ENCODE measurements at places on chromosomes 6 and 20. TPM values are rescaled to one million over a fixed set of nuclear protein-coding genes. Genes with fewer than 3 reads are reported as not detected.

DNA sequence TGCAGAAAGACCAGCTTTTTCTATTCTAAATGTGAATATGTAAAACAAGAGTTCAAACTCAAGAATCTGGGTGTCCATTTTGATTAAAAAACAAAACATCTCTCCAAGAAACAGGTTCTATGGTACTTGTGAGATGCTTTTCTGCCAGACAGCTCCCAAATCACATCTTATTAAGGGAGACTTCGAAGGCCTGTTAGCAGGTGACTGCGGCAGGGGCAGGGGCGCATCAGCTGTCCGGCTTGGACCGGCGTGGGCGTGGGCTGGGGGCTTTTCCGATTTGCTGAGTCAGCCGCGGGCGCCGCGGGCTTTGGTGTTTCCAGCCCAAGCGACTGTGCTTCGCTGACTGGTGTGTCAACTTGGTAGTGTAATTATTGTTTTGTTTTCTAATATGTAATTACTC, 32.6 kb downstream of the TFAP2A start:
- H3K27ac ChIP-seq = peak overlapping the region; percentile 24
- H3K27me3 ChIP-seq = peaks cover 70% of the 10 kb centered on the region
- peaks cover 14% of the 10 kb centered on the region for H3K36me3 ChIP-seq
- DNase-seq = no peak

DNA sequence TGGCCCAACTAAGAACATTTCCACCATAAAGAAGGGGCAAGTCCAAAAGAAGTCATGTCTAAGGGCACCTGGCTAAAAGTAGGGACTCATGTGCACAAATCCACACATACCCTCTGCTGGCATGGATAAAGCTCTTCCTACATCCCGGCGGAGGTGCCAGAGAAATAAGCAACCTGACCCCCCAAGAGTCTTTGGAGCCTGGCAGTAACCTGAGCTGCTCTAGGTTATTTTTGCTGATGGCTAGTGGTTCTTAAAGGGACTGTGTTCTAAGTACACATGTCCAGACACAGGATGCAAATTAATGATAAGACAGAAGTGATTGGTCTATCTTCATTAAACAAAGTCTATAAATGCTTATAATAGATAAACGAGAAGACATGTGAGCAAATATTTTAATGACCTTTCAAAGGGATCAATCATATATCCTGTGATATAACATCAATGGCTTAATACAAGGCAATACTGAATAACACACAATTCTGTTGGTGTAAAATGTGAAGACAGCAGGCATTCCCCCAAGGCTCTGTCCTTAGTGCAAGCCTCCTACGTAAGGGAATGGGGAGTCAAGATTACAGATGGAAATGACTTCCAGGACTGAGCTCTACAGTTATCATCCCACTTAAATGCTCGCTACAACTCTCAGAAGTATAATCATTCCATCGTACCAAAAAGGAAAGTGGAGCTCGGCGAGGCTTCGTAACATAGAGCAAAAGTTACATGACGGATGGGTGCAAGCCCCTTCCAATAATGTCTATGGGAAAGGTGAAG, 52.5 kb downstream of the HIVEP2 start:
- H3K27me3 ChIP-seq = no peaks in the 10 kb centered on the region
- DNase-seq = no peak
- H3K4me1 ChIP-seq = peaks cover 25% of the 10 kb centered on the region
- H3K27ac ChIP-seq = no peak overlapping the region
- H3K36me3 ChIP-seq = peaks cover 10% of the 10 kb centered on the region

- no peak overlapping the region for H3K27ac ChIP-seq
- H3K27me3 ChIP-seq = peaks cover 5% of the 10 kb centered on the region
- no peaks in the 10 kb centered on the region for H3K4me1 ChIP-seq
- H3K36me3 ChIP-seq = no peaks in the 10 kb centered on the region
- no peak for DNase-seq
- H3K4me3 ChIP-seq = no peak overlapping the region
These were observed 135.1 kb downstream of the EDN3 start for GRCh38 chr20:59435518-59435917.

- no peak overlapping the region for H3K4me3 ChIP-seq
- DNase-seq = no peak
- H3K4me1 ChIP-seq = no peaks in the 10 kb centered on the region
These were observed 136.0 kb upstream of the PRND start for GRCh38 chr20:4585758-4586157.

DNA sequence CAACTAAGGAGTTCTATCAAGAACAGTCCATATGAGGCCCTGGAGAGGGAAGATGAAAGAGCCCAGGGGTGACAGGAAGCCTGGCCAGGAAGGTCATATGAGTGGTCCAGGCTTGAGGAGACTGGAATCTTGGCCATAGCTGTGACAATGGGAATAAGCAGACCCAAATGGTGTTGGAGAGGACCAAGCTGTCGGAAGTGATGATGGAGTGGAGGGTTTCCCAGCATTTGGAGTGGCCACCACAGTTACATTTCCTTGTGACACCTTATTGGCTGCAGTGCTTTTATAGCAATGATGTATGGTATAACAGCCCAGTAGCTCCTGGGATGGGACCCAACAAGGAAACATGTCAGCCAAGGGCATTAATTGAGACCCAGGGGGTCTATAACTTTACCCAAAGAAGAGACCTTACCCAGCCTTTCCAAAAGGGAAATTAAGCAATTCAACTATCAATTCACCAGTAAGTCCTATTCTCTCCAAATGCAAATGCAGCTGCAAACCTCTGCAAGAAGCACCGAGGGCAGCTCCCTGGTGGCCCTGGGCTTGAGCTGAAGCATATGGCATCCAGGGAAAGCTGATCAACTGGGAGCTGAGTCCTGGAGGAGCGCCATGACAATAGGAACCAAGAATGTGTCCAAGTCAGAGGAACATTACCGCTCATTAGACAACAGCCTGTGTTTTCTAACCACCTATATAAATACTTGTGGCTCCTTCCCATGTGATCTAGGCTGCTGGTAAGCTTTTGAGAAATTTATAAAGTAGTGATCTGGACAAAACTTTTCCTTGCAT, 219.4 kb downstream of the SOD2 start:
- no peak overlapping the region for H3K4me3 ChIP-seq
- no peak for DNase-seq
- no peak overlapping the region for H3K27ac ChIP-seq
- no peaks in the 10 kb centered on the region for H3K4me1 ChIP-seq
- no peaks in the 10 kb centered on the region for H3K36me3 ChIP-seq

Gene NANP
- total RNA-seq = 4.7 TPM

DNA sequence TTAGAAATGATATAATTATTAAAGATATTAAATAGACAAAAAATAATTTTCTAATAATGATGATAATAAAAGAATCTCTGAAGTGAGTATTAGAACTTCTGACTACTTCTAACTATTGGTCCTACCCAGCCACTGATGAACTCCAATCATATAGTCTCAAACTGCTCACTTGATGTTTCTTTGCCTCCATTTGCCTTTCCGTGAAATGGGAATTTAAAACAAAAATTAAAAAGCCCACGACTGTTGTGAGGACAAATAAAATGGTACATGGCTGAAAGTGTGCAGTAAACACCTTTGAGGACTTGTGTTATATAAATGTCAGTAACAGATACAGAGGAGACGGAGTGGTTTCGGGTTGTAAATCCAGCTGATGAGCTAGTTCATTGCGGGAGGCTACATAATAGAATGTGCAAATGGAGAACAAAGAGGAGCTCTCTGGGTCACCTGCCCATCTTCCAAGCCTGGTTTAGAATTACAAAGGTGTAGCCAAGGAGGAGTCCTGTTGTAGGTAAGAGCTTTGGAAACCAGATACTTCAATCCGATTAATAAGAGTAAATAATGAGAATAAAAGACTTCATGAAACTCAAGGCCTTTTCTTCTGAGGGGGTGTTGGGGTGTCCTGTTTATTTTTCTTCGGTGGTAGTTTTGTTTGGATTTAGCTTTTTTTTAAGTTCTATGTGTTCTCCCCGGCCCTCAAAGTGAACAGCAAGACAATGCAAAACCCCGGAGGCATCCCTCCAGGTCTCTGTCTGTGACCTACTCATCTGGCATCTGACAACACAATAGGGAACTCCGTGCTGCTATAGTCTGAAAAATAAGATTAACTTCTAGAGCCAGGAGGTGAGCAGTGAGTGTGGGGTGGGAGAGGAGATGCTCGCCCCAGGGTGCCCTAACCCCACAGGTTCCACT, 4.4 kb upstream of the PXDC1 start:
- no peak overlapping the region for H3K27ac ChIP-seq
- no peak for DNase-seq
- no peak overlapping the region for H3K4me3 ChIP-seq
- peaks cover 31% of the 10 kb centered on the region for H3K27me3 ChIP-seq
- H3K4me1 ChIP-seq = peaks cover 3% of the 10 kb centered on the region
- H3K36me3 ChIP-seq = no peaks in the 10 kb centered on the region
